Islet precursor cell (in vitro differentiated cells): ENCODE measurements at places on chromosomes 7 and 10.

DNA sequence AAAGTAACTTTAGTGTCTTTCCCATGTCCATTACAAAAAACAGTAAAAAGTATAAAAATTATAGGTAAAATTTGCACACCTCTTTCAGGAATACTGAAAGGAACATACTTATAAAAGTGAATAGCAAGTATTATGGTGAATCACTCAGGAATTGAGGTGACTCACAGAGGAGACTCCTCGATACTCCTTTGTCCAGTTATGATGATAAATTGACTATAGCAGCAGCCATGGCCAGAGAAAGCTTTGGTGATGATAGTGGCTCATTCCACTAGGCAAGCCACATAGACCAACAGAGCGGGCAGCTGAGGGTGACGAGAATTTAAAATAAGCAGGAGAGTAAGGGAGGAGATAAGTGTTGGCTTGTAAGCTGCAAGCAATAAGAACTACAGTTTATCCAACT is 1231.1 kb upstream of the CELF2 start:
- no peak for DNase-seq

GRCh38 chr7:106757846-106758245 is 96.9 kb upstream of the CCDC71L start:
- no peak for DNase-seq

GRCh38 chr10:13724484-13724883 is 137.7 kb downstream of the PRPF18 start:
- no peak for DNase-seq

- no peak for DNase-seq
These were observed 7.6 kb downstream of the LZTS2 start for GRCh38 chr10:101007099-101007711.

DNA sequence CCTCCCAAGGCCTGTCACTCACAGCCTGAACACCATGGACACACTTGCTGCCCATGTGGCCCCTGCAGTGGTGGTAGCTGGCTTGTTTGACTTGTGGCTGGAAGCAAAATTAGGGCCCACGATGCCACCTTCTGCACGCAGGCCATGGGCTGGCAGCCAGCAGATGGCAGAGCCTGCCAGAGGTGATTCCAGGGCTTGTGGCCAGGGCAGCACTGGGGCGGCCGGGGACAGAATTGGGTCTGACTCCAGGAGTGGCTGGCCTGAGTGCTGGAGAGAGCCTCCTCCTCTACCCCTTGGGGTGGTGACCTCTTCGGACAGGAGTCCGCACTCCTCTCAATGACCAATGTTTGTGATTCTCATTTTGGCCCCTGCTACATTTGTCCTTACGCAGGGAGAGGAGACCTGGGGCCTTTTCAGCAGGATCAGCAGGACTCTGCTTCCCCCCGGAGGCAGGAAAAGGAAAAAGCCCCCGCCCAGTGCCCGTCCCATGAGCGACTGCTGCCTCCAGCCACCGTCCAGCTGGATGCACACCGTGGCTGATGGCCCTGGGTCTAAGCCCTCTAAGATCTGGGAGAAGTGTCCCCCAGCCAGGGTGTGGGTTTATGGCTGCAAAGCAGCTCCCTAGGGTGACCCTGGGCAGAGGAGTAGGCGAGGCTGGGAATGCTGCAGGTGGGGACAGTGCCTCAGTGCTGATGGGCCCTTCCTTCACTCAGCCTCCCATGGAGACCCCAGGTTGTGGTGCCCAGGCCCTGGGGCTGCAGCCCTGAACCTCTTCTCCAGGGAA is 26.5 kb downstream of the DNAJB12 start:
- peak; percentile 90 for DNase-seq

- no peak for DNase-seq
These were observed 203.0 kb downstream of the FANK1 start for GRCh38 chr10:126099366-126099765.

DNA sequence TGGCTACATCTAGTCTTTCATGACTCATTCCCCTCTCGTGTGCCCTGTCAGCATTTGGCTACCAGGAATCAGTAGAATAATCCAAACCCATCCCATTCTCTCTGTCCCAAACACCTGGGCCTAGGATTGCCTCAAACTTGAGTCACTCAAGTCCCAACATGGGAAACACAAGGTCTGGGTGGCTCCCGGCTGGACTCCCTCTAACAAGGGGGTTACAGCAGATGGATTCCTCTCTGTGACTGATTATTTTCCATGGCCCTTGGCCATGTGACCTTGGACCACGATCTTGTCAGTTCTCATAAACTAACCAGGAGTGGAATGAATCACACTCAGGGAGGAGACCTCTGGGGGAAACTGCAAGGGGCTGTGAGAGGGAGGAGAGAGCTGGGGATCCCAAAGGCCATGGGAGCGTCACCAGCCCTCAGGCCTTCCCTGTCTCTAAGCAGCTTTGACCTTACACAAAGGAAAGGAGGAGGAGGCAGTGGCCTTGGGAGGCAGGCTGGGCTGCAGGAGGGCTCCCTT is 533.1 kb downstream of the KCNMA1 start:
- DNase-seq: no peak

- no peak for DNase-seq
These were observed 122.2 kb downstream of the CUBN start for GRCh38 chr10:17007418-17007770.

- no peak for DNase-seq
These were observed 439.6 kb downstream of the GRID1 start for GRCh38 chr10:85926986-85927385.
